ENCODE measurements at places on chromosomes 11 and 22. TPM values are rescaled to one million over a fixed set of nuclear protein-coding genes. Genes with fewer than 3 reads are reported as not detected.

Gene PKP3
- total RNA-seq, result 0.12 TPM

Gene CCDC87
- total RNA-seq, result 0.15 TPM

Gene DGAT2
- total RNA-seq, result 0.60 TPM

Gene PANX2
- 0.35 TPM for total RNA-seq

Gene GSTP1
- total RNA-seq, result 443 TPM

Gene MCAT
- total RNA-seq, result 10.2 TPM

Gene PRR33
- not detected for total RNA-seq

Gene NXPE1
- total RNA-seq, result not detected

Gene CCDC179
- total RNA-seq, result 4.3 TPM

Gene SYT12
- 0.23 TPM for total RNA-seq

Gene OR5A1
- not detected for total RNA-seq

Gene CHADL
- total RNA-seq, result 0.12 TPM

Gene CREB3L1
- total RNA-seq, result 19.9 TPM

Gene RNASEH2C
- 40.5 TPM for total RNA-seq

Gene PLEKHB1
- total RNA-seq, result 1.1 TPM

Gene KCNQ1
- not detected for total RNA-seq

Gene GRAMD1B
- total RNA-seq, result 0.68 TPM

Gene ACAT1
- total RNA-seq, result 83.1 TPM

Gene SPA17
- total RNA-seq, result 7.8 TPM

Gene CYB5R2
- total RNA-seq, result 1.8 TPM

Gene B4GALNT4
- 1.1 TPM for total RNA-seq

Gene SLC43A1
- total RNA-seq, result 8.5 TPM

Gene DDI1
- total RNA-seq, result not detected

Gene TNNT3
- 0.15 TPM for total RNA-seq

Gene GGT5
- total RNA-seq, result 5.1 TPM

Gene OR9Q1
- total RNA-seq, result not detected

Gene DBX1
- not detected for total RNA-seq

Gene MFRP
- total RNA-seq, result not detected

Gene CLCF1
- 3.9 TPM for total RNA-seq

Gene ARHGEF17
- 29.5 TPM for total RNA-seq

Data from smooth muscle cell of the coronary artery (primary cell).